ENCODE measurements at places on chromosomes 1 and 21.

GRCh38 chr1:150572918-150573647 is 6.3 kb downstream of the MCL1 start:
- DNase-seq, result peak; percentile 75

GRCh38 chr1:71324671-71325267 is 243.9 kb upstream of the ZRANB2 start:
- DNase-seq, result no peak

GRCh38 chr1:182841368-182841988 is 2.3 kb downstream of the DHX9 start:
- no peak for DNase-seq

DNA sequence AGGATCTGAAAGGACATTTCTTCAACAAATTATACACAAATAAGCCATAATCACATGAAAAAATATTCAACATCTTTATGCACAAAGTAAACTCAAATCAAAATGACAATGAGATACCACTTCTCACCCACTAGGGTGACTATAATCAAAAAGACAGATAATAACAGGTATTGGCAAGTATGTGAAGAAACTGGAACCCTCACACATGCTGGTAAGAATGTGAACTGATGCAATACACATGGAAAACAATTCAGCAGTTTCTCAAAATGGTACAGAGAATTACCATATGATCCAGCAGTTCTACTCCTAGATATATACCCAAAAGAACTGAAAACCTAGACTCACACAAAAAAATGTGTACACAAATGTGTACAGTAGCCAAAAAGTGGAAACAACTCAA is 62.5 kb downstream of the CHD5 start:
- DNase-seq, result no peak

DNA sequence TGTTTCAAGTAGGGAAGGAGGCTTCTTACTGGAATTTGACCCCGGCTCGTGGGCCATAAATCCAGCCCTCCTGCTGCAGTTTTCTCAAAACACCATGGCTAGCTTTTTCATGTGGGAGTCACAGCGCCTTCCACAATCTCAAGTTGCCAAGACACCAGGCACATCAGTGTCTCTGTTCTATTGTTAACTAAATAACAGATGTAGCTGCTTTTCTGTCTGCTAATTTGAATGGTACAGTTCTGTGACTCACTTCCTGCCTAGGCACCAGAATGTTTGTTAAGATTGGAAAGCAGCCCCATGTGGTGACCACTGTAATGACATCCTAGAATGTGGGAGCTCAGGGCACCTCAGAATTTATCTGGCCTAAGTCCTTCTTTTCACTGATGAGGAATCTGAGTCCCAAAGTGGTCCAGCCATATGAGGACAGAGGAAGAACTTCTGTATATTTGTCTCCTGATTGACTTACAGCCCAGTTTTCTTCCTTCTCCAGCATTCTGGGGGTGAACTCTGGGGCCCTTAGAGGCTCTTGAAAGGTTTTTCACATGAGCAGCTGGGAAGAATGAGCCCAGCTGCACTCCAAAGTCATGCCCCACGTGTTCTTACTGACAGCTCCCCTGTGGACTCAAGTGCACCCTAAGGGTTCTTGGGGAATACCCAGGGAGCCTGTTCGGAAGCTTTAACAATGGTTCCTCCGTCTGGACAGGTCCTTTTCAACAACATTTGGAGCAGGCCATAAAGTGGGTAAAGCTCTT is 27.5 kb downstream of the TRIM45 start:
- peak; percentile 83 for DNase-seq
